Cardiac septum (tissue), 1 donor: ENCODE measurements at places on chromosomes 16 and 17.

GRCh38 chr17:55437159-55437605 lies 15.5 kb upstream of the MMD start:
- DNase-seq, result no peak

DNA sequence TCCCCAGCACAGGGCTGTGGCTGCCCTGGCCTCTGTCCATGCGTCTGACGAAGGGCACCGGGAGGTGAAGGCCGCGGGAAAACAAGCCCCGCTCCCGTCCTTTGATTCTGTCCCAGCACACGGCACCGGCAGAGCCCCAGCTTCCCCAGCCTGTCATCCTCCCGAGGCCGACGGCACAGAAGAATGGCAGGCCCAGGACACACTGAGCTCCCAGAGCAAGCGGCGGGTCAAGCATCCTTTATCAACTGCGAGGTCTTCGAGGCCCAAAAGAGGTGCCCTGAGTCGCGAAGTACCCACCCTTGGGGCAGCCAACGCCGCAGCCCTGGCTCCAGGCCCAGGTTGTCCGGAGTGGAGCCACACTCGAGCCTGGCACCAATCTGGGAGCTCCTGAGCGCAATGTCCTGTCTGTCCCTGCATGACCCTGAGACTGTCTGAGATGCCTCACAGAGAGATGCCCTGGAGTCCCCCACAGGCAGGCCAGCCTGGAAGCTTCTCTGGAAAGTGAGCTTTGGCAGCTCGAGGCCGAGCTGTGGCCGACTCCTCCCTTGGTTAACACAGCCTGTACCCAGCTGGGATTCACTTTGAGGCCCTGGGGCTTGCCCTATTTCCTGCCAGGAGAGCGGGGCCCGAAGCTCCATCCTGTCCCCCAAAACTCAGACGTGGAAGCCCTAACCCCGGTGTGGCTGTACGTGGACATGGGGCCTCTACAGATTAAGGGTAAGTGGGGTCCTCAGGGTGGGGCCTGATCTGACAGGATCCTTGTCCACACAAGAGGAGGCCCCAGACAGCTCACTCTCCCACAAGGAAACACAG lies 23.3 kb downstream of the SLC7A5 start:
- no peak for DNase-seq

DNA sequence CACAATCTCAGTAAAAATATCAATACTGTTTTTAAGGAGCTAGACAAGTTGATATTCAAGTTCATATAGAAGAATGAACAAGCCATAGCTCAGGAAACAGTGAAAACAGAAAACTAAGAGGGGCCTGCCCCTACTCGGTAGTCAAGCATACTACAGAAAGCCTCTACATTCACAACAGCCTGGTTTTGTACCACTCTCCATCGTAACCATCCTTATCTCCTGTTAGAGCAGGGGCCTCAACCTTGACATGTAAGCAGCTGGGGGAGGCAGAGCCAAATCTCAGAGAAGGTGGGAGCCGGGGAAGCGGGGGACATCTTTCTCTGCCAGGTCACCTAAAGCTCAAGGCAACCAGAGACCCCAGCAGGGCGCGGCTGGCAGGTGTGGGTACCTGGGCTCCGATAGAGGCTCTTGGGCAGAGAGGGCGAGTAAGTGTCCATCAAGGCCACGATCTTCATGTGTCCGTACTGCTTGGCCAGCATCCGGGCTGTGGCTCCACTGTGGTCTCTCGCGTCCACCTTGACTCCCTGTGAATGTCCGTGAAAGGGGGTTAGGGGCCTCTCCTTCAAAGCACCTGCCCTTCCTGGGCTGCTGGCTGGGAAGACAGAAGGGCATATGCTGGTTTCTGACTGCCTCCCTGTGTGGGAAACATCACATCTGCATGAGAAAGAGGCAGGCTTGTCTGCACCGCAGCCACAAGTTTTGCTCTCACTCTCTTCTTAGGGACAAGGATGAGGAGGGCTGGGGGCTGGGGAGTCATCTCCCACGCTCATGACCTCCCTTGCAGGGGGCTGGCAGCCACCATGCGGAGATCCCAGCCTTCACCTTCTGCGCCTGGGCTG lies 20.2 kb downstream of the ANKS3 start:
- peak; percentile 63 for DNase-seq

DNA sequence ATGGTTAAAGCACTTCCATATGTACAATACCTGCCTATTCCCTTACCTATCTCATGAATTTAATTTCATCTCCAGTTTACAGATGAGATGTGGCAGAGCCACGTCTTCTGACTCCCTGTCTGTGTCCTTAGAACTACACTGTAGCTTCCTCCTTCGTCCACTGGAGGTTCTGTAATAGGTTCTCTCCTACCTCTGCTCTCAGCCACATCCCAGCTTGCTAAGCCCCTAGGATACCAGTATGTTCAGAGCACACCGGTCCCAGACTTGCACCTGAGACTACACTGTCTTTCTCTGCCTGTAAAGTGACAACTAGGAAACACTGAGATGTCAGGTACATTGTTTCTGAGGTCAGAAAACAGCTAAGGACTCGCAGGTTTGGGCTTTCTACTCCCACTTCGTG lies 3.8 kb upstream of the RASL10B start:
- DNase-seq, result no peak

DNA sequence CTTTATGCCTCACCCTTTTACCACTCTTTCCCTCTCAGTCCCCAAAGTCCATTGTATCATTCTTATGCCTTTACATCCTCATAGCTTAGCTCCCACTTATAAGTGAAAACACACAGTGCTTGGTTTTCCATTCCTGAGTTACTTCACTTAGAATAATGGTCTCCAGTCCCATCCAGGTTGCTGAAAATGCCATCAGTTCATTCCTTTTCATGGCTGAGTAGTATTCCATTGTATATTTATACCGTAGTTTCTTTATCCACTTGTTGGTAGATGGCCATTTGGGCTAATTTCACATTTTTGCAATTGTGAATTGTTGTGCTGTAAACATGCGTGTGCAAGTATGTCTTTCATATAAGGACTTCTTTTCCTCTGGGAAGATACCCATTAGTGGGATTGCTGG lies 597.3 kb downstream of the WWOX start:
- no peak for DNase-seq
